ENCODE measurements at places on chromosomes 7 and 10. TPM values are rescaled to one million over a fixed set of nuclear protein-coding genes. Genes with fewer than 3 reads are reported as not detected.

GRCh38 chr7:31466036-31466435 lies 47.9 kb upstream of the ITPRID1 start:
- no peaks in the 10 kb centered on the region for H3K27me3 ChIP-seq
- DNase-seq: no peak
- no peaks in the 10 kb centered on the region for H3K36me3 ChIP-seq
- no peak overlapping the region for H3K27ac ChIP-seq
- H3K4me3 ChIP-seq: no peak overlapping the region

DNA sequence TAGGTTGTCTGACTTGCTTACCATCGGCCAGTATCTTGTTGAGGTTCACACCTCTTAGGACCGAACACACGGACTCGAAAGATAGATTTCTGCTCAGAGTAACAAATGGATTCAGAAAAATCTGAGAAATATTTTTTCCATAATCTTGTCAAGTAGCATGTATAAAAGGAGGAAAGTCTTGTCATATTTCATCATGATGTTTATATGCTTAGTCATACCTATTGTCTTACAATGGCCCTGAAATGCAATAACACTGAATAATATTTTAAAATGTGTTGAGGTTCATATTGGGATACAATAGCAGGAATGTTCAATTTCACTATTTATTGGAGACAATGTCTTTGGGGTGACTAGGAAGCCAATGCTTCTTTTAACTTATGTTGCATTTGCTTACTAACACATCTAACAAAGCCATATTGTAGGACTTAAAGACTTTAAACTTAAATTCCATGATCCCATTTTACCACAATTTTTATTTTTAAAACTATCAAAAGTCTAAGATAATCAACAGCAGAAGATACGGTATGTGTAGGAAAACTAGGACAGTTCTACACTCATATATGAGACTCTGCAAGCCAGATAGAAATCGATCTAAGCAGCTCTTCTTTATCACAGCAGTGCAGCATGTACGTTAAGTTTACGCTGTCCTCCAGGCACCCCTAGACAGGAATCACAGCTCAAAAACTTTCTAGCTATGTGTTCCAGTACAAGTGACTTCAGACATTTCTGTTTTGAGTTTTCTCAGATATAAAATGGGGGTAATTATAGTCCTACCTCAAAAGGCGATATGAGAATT lies 135.7 kb upstream of the CAV2 start:
- no peak overlapping the region for H3K27ac ChIP-seq
- no peaks in the 10 kb centered on the region for H3K4me1 ChIP-seq
- no peak for DNase-seq
- H3K4me3 ChIP-seq: no peak overlapping the region
- no peaks in the 10 kb centered on the region for H3K27me3 ChIP-seq

DNA sequence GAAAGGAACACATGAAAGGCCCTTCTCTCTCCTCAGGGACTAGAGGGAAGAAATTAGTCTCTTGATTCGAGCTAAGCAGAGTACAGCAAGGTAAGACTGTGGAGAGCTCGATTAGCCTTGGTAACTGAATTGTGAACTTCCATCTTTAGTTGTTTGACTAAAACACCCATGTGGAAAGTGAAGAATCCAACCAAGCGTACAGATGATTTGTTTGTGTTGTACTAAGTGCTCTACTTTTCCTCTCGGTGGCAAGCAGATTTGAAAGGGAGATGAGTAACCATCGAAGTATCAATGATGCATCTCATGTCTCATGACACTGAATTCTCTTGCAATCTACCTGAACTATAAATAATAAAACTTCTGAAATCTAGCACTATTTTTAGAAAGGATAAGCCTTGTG lies 80.7 kb downstream of the FZD1 start:
- H3K36me3 ChIP-seq: no peaks in the 10 kb centered on the region
- peak; percentile 31 for DNase-seq
- H3K4me1 ChIP-seq: peaks cover 5% of the 10 kb centered on the region

- no peaks in the 10 kb centered on the region for H3K27me3 ChIP-seq
- no peaks in the 10 kb centered on the region for H3K36me3 ChIP-seq
- no peaks in the 10 kb centered on the region for H3K4me1 ChIP-seq
- H3K27ac ChIP-seq: no peak overlapping the region
- DNase-seq: no peak
- no peak overlapping the region for H3K4me3 ChIP-seq
These were observed 4.9 kb downstream of the CPN1 start for GRCh38 chr10:100076750-100077149.

DNA sequence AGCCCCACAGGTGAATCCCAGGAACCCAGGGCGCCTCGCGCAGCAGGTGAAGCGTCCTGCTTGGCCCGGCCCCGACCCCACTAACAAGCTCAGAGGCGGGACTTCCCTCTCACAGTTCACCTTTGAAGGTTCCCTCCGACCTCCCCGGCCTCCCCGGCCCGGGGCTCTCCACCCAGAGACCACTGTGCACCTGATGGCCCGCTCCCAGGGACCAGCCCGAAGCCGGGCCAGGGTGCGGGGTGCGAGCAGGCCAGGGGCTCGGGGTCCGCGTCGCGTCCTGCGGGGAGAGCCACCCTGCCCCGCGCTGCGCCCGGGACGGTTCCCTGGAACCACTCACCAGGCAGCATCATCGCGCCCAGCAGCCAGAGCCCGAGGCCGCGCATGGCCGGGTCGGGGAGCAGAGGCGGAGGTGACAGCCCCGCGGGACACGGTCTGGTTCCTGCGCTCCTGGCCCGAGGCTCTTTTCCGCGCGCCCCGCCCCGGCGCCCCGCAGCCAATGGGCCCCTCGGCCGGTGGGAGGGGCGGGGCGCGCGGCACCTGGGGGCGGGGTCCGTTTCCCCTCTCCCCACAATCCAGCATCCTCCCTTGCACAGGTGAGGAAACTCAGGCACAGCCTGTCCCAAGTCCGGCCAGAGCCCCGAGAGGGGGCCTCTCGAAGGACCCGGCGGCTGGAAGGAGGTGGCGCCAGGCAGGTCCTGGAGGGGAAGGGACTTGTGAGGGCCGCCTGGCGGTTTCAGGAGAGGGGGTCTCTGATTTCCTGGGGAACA lies at the start of gene ADAM8:
Gene ADAM8, minus strand, starts transcription at position 434 of the 767 bp plus-strand sequence. Its CDS starts 51 bp downstream, at position 383.
- peaks cover 9% of the 10 kb centered on the region for H3K4me1 ChIP-seq
- DNase-seq: no peak
- H3K36me3 ChIP-seq: peaks cover 72% of the 10 kb centered on the region
- peaks cover 23% of the 10 kb centered on the region for H3K27me3 ChIP-seq

TSPAN13 gene
- total RNA-seq: 15.5 TPM

HKDC1 gene
- total RNA-seq: 1.5 TPM

KCNMA1 gene
- total RNA-seq: 68.8 TPM

All from spinal cord (tissue), 10 donors.